ENCODE measurements at places on chromosomes 4 and X. TPM values are rescaled to one million over a fixed set of nuclear protein-coding genes. Genes with fewer than 3 reads are reported as not detected.

GRCh38 chrX:133792198-133792953 lies 193.0 kb downstream of the GPC3 start:
- H3K4me3 ChIP-seq, result no peak overlapping the region
- peak; percentile 60 for DNase-seq
- no peaks in the 10 kb centered on the region for H3K4me1 ChIP-seq
- H3K27ac ChIP-seq, result no peak overlapping the region
- H3K36me3 ChIP-seq, result no peaks in the 10 kb centered on the region

GRCh38 chr4:55440786-55441185 lies 45.0 kb downstream of the TMEM165 start:
- peaks cover 6% of the 10 kb centered on the region for H3K36me3 ChIP-seq
- no peak for DNase-seq
- no peak overlapping the region for H3K27ac ChIP-seq
- peaks cover under 1% of the 10 kb centered on the region for H3K4me1 ChIP-seq

DNA sequence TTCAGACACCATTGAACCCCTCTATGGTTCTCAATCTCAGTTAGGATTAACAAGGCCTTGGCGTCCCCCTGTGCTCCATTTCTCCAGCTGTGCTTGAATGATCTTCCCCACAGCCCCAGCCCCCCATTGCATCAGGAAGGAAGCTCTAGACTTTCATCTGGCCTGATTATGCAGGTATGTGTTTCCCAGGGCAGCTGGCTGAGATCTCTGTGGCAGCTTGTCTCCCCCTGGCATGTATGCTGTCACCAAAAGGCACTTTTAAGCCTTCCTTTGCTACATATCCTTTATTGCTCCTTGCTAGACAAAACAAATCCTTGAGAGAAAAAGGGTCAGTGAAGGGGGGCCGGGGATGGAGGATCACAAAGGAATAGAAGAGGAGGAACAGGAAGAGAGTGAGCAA lies 1056.0 kb upstream of the SLIT2 start:
- H3K27ac ChIP-seq, result no peak overlapping the region
- H3K4me3 ChIP-seq, result no peak overlapping the region
- no peaks in the 10 kb centered on the region for H3K27me3 ChIP-seq
- DNase-seq, result no peak

- H3K4me3 ChIP-seq, result no peak overlapping the region
- H3K27ac ChIP-seq, result no peak overlapping the region
- no peaks in the 10 kb centered on the region for H3K36me3 ChIP-seq
- DNase-seq, result no peak
- no peaks in the 10 kb centered on the region for H3K4me1 ChIP-seq
- no peaks in the 10 kb centered on the region for H3K27me3 ChIP-seq
These were observed 330.4 kb upstream of the SFRP2 start for GRCh38 chr4:154119317-154119716.

DNA sequence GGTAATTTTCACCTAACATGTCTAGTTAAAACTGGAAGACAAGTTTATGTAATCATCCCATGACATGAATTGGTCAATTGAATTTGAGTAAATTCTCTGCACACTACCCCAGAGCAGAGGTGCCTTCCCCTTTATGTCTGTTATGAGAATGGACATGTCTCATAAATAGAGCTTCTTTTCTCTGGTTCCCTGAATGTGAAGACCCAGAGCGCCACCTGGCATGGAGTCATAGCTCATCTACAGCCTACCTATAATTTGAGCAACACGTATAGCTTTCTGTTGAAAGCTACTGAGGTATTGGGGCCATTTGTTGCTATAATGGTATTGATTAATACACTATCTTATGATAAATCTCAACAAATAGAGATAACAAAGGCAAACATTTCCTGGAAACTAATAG lies 626.5 kb upstream of the GALNTL6 start:
- no peak for DNase-seq
- H3K4me1 ChIP-seq, result no peaks in the 10 kb centered on the region
- no peaks in the 10 kb centered on the region for H3K36me3 ChIP-seq
- H3K4me3 ChIP-seq, result no peak overlapping the region
- no peak overlapping the region for H3K27ac ChIP-seq

DNA sequence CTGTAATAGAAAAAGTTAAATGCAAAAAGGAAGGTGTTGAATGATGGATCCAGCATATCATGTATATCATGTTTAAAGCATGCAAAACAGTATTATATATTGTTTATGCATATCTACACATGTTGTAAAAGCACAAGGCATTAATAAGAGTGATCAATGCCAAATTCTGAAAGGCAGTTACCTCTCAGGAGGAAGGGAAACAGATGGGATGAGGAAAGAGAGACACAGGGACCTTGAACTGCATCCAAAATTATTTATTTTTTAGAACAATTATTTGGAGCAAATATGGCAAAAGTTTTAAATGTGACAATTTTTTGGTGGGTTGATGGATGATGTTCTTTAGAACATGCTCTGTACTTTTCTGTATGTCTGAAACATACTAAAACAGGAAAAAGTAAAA lies 193.4 kb downstream of the CLCN4 start:
- no peak overlapping the region for H3K27ac ChIP-seq
- no peak overlapping the region for H3K4me3 ChIP-seq
- no peaks in the 10 kb centered on the region for H3K27me3 ChIP-seq
- H3K36me3 ChIP-seq, result no peaks in the 10 kb centered on the region

MAOB gene
- polyA plus RNA-seq, result not detected

SORBS2 gene
- not detected for polyA plus RNA-seq

CORIN gene
- 0.30 TPM for polyA plus RNA-seq

NPY5R gene
- not detected for polyA plus RNA-seq

All from CD4-positive, alpha-beta memory T cell (primary cell).